ENCODE measurements at places on chromosomes 11 and 22. TPM values are rescaled to one million over a fixed set of nuclear protein-coding genes. Genes with fewer than 3 reads are reported as not detected.

DNA sequence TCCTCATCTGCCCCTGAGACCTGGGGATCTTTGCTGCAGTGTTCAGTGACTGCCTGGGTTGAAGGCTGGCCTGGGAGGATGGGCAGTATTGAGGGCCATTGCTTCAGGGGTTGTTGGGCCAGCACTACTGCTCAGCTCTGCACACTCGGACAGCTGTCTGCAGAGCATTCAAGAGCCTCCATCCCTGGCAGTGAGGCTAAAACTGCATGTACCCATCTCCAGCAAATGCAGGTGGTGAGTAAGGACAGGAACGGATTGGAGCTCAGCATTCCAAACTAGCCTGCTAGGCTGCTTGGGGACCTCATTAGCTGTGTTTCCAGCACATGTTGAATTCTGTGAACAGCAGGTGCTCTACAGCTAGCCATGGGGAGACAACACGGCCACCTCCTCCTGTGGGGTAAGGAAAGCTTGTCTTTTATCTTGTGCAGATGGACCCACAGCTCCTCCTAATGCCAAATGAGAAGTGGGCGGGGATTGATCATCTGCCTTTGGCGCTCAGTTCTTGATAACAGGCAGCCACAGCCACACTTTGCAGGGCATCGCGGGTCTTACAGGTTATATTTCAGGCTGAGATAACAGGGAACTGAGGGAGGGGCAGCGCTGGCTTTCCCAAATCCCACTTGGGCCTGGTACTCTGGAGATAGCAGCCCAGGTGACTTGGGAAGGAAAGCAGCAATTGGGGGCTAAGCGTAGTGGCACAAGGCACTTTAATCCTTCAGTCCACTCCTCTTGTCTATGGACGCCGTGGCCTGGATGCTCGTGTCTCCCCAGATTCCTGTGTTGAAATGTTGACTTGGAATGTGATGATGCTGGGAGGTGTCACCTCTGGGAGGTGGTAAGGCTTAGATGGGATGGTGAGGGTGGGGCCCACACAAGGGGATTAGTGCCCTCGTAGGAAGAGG lies 254.5 kb upstream of the B3GAT1 start:
- no peak overlapping the region for H3K4me3 ChIP-seq
- H3K27me3 ChIP-seq, result no peaks in the 10 kb centered on the region
- DNase-seq, result no peak
- H3K36me3 ChIP-seq, result no peaks in the 10 kb centered on the region
- H3K4me1 ChIP-seq, result no peaks in the 10 kb centered on the region

- no peaks in the 10 kb centered on the region for H3K4me1 ChIP-seq
- DNase-seq, result no peak
- H3K27ac ChIP-seq, result no peak overlapping the region
- H3K27me3 ChIP-seq, result no peaks in the 10 kb centered on the region
Observed at GRCh38 chr11:61901397-61901796, 10.1 kb upstream of the FADS3 start.

DNA sequence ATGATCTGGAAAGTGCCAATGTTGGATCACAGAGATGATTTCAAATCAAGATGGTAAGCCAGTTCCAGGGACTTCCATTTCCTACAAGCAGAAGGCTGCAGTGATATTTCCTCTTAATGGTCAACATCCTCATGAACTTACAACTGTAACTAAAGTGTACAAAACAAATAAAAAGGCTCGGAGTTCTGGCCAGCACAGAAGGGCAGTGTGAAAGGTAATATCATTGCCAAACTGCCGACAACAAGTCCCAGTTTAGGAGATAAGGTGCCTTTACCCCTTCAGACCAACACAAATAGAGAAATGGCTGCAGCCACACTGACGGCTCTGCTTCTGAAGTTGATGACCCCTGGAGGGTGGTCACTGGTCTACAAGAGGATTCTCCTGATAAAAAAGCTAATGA lies 91.1 kb downstream of the ETS1 start:
- H3K4me3 ChIP-seq, result peak overlapping the region; percentile 31
- no peak for DNase-seq
- H3K27ac ChIP-seq, result peak overlapping the region; percentile 92
- H3K36me3 ChIP-seq, result no peaks in the 10 kb centered on the region

- no peak for DNase-seq
- H3K4me1 ChIP-seq, result no peaks in the 10 kb centered on the region
- no peaks in the 10 kb centered on the region for H3K27me3 ChIP-seq
- H3K36me3 ChIP-seq, result no peaks in the 10 kb centered on the region
- H3K4me3 ChIP-seq, result no peak overlapping the region
- no peak overlapping the region for H3K27ac ChIP-seq
Observed at GRCh38 chr22:22103078-22103875, 120.7 kb upstream of the TOP3B start.

DNA sequence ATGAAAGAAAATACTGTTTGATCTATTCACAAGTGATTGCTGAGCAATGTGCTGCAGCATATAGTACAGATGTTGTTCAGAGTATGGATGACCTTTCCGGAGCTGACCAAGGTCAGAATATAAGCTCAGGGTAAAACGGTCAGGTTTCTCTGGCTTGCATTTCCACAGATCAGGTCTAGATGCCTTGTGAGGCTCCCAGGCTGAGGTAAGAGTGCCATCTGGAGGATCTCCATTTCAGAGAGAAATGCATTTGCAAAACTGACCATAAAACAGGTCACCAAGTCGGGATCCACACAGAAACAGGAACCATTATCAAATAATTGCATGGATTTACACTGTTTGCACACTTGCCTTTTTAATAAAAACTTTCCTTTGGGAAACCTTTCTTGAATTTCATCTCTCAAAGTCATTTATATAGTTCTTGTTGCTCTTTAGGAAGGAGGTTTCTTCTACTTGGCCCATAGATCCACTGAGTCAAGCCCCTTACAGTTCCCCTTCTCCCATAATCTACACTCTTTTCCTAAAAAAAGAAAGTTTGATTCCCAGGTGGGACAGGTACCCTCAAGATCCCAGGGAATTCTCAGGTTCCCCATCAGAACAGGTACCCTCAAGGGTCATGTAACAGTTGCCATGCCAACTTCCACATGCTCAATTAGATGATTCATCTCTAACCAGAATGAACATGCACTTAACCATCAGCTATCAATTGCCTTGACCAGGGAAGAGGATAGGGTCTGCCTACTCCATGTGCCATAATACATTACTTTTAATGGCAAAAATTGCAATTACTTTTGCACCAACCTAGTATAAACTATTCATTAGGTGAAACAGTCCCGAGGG lies 25.0 kb upstream of the TMPRSS5 start:
- no peaks in the 10 kb centered on the region for H3K4me1 ChIP-seq
- no peaks in the 10 kb centered on the region for H3K36me3 ChIP-seq
- DNase-seq, result peak; percentile 62

DNA sequence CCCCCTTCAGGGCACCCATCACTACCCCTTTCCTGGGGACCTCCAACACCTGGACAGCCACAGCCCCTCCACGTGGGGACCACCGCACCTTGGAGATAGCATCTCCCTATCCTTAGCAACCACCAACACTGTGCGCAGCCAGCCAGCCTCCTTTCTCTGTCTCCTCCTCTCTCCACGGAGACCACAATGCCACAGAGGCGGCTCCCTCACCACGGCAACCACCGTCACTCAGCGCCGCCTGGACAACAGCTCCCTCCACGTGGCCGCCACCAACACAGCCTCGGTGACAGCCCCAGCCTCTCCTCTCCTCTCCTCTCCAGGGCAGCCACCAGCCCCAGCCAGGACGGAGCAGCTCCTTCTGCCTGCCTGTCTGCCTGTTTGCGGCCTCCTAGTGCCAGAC lies 10.5 kb downstream of the ELFN2 start:
- H3K36me3 ChIP-seq, result no peaks in the 10 kb centered on the region
- H3K27me3 ChIP-seq, result peaks cover 36% of the 10 kb centered on the region
- H3K4me1 ChIP-seq, result no peaks in the 10 kb centered on the region
- DNase-seq, result no peak

GRCh38 chr11:86011175-86011574 lies 57.7 kb downstream of the PICALM start:
- no peak overlapping the region for H3K4me3 ChIP-seq
- no peaks in the 10 kb centered on the region for H3K4me1 ChIP-seq
- no peaks in the 10 kb centered on the region for H3K27me3 ChIP-seq
- H3K27ac ChIP-seq, result no peak overlapping the region

DNA sequence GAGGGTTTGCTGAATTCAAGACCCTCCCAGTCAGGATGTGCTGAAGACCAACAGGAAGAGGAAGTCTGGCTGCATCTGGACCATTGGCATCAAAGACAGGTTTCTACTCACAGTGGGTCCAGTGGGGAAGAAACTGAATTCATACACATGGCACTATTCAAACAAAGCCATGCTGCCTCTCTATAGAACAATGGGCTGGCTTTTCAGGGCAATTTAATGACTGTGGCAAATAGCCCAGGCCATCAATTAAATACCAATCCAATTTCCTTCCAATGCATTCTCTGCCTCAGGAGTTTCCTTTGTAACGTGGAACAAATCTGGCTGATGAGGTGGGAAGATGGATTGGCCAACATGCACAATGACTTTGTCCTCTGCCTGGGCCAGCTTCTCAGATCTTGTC lies 98.6 kb downstream of the SEZ6L start:
- no peaks in the 10 kb centered on the region for H3K27me3 ChIP-seq
- DNase-seq, result no peak
- no peaks in the 10 kb centered on the region for H3K36me3 ChIP-seq

- peak; percentile 51 for DNase-seq
- no peak overlapping the region for H3K27ac ChIP-seq
- peaks cover 3% of the 10 kb centered on the region for H3K4me1 ChIP-seq
- H3K36me3 ChIP-seq, result no peaks in the 10 kb centered on the region
- H3K27me3 ChIP-seq, result no peaks in the 10 kb centered on the region
Observed at GRCh38 chr11:7551571-7551970, 37.8 kb downstream of the PPFIBP2 start.

DNA sequence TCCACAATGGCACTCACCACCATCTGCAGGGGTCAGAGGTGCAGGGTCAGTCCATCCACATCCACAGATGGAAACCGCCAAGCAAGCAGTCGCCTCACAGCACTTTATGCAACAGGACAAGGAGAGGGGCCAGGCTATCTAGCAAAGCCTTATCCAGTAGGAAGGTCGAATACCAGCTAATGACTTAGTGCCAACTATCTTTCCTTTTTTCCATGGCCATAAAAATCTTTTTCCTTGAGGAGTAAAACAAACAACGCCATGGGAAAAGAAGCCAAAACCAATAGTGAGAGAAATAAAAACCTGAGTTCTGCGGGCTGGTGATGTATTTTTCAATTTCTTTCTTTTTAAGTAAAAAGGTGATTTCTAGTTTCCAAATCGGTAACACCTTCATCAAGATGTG lies 8.2 kb downstream of the SNX19 start:
- peaks cover 11% of the 10 kb centered on the region for H3K4me1 ChIP-seq
- peaks cover 23% of the 10 kb centered on the region for H3K36me3 ChIP-seq
- H3K27ac ChIP-seq, result no peak overlapping the region
- H3K27me3 ChIP-seq, result no peaks in the 10 kb centered on the region
- DNase-seq, result no peak

DNA sequence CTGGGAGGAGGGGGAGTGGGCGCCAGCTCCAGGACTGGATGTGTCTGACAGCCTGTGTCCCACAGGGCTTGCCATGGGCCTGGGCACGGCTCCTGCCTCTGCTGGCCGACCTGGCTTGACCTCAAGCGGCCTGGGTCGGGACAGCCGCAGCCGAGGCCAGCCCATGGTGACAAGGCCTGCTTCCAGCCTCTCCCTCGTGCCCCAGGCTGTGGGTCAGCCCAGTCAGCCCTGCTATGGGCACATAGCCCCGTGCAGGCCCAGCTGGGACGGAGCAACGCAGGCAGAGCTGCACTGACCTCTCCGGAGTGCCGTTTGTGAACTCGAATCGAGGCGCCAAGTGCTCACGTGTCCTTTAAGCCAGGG lies 17.9 kb downstream of the OSBPL5 start:
- DNase-seq, result peak; percentile 10
- no peaks in the 10 kb centered on the region for H3K27me3 ChIP-seq
- H3K36me3 ChIP-seq, result peaks cover 10% of the 10 kb centered on the region
- H3K4me1 ChIP-seq, result peaks cover 14% of the 10 kb centered on the region
- no peak overlapping the region for H3K4me3 ChIP-seq

DNA sequence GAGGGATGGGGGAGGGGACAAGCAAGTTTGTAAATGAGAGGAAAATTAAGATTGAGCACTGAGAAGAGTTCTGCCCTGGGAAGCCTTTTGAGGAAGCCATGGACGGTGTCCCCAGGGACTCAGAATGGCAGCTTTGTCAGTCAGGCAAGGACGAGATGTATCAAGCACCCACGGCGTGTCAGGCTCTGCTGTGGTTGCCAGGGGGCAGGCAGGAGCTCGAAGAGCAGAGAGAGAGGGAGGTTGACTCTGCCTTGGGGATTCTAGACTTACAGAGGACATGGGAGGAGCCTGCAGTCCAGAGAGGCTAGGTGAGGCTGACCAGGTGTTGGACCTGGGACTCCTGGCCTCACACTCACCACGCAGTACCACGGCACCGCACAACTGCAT lies 29.1 kb upstream of the SYT7 start:
- H3K27ac ChIP-seq, result no peak overlapping the region
- no peak overlapping the region for H3K4me3 ChIP-seq
- H3K4me1 ChIP-seq, result peaks cover 19% of the 10 kb centered on the region

DNA sequence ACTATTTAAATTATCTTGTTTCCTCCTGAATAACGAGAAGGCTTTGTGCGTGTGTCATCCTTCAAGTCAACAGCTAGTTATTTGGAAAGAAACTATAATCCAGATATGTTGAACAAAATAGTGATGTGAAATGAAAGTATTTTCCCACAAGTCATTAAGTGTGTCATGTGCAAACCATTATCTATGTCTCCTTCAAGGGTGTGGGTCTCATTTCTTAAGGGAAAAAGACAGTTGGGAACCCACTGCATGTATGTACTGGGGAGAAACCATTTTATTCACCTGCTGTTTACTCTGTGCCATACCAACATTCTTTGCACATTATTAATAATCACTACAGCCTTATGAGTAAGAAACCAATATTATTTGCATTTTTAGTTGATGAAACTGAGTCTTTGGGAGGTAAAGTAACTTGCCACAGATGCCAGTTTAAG lies 145.3 kb upstream of the CTSC start:
- H3K4me3 ChIP-seq, result no peak overlapping the region
- no peaks in the 10 kb centered on the region for H3K27me3 ChIP-seq
- peak; percentile 75 for DNase-seq
- no peak overlapping the region for H3K27ac ChIP-seq
- H3K36me3 ChIP-seq, result no peaks in the 10 kb centered on the region

DNA sequence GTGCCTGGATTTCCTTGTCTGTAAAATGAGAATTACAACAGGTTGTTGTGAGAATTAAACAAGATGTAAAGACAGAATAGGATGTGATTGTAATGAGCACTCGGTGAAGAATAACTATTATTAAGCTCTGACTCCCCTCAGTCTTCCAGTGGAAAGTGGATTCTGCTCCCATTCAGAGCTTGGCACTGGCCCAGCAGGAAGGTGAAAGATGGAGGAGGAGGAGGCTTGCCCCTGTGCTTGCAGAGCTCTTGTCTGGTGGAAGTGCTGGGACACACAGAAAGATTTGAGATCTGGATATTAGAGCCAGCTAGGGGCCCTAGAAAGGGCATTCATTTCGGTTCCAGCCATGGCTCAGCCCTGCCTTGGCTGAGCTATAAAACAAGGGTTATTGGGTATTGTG lies 28.2 kb downstream of the PHLDB1 start:
- H3K4me3 ChIP-seq, result no peak overlapping the region
- H3K27ac ChIP-seq, result no peak overlapping the region
- no peak for DNase-seq
- peaks cover 48% of the 10 kb centered on the region for H3K36me3 ChIP-seq

Gene OR52N4
- total RNA-seq, result not detected

Gene P2RY6
- total RNA-seq, result 0.26 TPM

Gene IGSF9B
- 0.26 TPM for total RNA-seq

Gene MIAT
- total RNA-seq, result 10.2 TPM

Gene TSKU
- total RNA-seq, result 5.0 TPM

Gene OR51G1
- not detected for total RNA-seq

Gene CENPM
- 11.6 TPM for total RNA-seq

Gene GAL3ST3
- total RNA-seq, result not detected

Gene SMTNL1
- total RNA-seq, result not detected

Gene PHETA2
- 20.0 TPM for total RNA-seq
